Neuronal stem cell (in vitro differentiated cells): ENCODE measurements at places on chromosomes 6 and 20.
A peak's percentile ranks its signal among the peaks of the same experiment; 100 is the strongest.

DNA sequence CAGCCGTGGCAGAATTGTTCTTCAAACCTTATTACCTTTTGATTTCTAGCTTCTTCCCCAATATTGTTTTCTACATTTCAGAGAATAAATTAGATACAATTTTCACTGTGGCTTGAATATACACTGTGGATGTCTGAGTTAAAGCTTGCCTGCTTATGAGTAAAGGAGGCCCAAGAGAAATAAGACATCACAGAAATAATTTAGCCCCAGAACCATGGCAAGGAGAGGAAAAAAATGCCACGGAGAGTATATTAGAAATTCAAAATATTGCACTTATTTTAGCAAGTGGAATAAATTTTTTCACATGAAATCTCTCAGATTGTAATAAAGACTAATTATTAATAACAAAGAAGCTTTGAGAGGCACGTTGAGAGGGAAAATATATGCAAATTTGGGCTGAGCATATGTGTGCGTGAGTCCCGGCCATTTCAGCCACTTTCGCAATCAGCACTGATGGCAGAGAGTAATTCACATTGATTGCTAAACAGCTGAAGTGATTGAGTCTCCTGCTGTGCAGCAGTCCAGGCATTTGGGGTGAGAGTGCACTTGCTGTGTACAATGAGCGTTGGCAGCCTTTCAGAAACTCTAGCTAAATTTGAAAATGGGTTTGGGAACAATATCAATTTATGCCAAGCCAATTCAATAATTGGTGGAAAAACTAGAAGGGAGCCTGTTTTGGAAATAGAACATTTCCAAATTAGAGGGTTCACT lies 596.0 kb downstream of the EPM2A start:
- H3K4me3 ChIP-seq, result no peak overlapping the region
- DNase-seq, result peak; percentile 12
- no peaks in the 10 kb centered on the region for H3K36me3 ChIP-seq
- H3K27ac ChIP-seq, result peak overlapping the region; percentile 84
- H3K27me3 ChIP-seq, result no peaks in the 10 kb centered on the region

DNA sequence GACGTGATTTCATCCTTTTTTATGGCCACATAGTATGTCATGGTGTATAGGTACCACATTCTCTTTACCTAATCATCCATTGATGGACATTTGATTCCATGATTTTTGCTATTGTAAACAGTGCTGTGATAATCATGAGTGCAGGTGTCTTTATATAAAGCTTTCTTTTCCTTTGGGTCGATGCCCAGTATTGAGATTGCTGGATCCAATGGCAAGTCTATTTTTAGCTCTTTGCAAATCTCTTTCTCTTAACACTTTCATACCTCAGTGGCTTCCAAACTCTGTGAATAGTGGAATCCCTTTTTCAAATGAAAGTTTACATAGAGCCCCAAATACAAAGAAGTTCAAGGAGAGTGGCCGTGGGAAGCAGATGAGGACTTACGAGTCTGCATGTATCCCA lies 105.8 kb upstream of the SPTLC3 start:
- H3K4me3 ChIP-seq, result no peak overlapping the region
- no peak for DNase-seq
- no peaks in the 10 kb centered on the region for H3K4me1 ChIP-seq
- H3K27ac ChIP-seq, result no peak overlapping the region

DNA sequence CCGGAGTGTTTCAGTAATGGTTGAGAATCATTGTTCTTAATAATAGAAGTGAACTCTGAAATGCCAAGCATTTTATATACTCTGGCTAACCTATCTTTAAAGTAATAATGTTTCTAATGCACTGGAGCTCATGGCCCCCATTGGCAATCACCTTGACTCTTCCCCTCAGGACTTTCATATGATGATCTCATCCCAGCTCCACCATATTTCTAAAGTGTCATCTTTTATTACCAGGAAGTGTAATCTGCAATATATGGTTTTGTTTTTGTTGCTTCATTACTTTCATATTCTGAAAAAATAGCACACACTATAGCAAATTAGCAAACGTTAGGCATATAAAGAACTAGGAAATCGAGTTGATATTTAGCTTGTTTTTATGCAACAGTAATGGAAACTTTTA lies 60.3 kb downstream of the TULP4 start:
- no peak overlapping the region for H3K27ac ChIP-seq
- peaks cover 4% of the 10 kb centered on the region for H3K4me1 ChIP-seq
- no peak for DNase-seq
- no peak overlapping the region for H3K4me3 ChIP-seq
- no peaks in the 10 kb centered on the region for H3K27me3 ChIP-seq

- H3K36me3 ChIP-seq, result no peaks in the 10 kb centered on the region
- no peaks in the 10 kb centered on the region for H3K4me1 ChIP-seq
- no peaks in the 10 kb centered on the region for H3K27me3 ChIP-seq
- H3K27ac ChIP-seq, result no peak overlapping the region
- H3K4me3 ChIP-seq, result no peak overlapping the region
These were observed 268.4 kb upstream of the IRAK1BP1 start for GRCh38 chr6:78598966-78599365.
